Activated naive CD8-positive, alpha-beta T cell treated with anti-CD3 and anti-CD28 coated beads, Interleukin-2, amount 10 ng/mL, durations not matched to agents 7 days and 5 days (primary cell): ENCODE measurements at places on chromosomes 16 and 17. TPM values are rescaled to one million over a fixed set of nuclear protein-coding genes. Genes with fewer than 3 reads are reported as not detected.
A peak's percentile ranks its signal among the peaks of the same experiment; 100 is the strongest.

DNA sequence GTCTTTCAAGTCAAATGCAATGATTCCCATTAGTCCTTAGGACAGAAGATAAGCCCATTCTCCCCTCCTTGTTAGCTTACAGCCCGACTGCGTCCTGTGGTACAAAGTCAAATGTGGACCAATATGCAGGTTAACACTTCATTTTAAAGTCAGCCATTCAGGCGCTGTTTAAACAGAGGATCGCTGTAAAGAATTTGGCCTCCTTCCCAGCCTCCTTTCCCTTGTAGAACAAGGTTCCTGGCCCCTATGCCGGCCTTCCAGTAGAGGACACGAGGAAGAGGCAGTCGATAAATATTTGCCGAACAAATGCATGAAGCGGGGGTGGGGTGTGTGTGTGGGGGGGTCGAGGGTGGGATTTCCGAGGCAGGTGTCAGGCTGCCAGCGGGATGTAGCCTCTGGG lies 4.3 kb downstream of the SDK2 start:
- no peak for DNase-seq

GRCh38 chr17:29608986-29609385 lies 13.7 kb downstream of the CORO6 start:
- DNase-seq: no peak

GRCh38 chr17:72056727-72057290 lies 64.0 kb upstream of the SOX9 start:
- DNase-seq: no peak

DNA sequence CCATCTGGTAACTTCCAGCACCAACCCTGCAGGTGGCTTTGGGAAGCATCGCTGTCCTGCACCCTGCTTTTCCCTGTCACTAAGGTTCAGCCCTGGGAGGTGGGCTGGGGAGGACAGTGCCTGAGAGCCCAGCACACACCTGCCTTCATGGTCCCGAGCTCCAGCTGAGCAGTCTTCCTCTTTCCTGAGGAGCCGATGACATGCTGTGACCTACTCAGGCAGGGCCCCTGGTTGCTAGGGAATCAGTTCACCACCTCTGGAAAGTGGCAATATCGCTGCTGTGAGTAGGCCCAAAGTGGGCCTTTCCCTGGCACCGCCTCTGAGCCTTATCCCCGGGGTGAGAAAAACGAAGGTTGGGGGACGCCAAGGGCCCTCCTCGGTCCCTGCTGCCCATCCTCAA lies 17.9 kb downstream of the ST3GAL2 start:
- no peak for DNase-seq

DNA sequence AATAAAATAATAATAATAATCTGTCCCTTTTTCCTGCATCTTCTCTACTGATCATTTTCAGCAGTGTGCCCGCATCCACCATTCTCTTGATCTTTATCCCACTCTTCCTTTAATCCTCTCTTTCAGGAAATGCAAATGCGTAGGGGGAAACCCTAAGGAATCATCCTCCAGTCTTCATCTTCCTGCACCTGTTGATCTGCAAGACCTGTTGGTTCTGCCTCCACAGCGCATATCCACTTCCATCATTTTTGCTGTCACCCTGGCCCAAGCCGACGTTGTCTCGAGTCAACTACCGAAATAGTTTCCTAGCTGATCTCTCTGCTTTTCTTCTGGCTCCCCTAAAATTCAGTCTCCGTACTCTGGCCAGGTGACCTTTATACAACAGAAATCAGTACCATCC lies 24.5 kb downstream of the ADORA2B start:
- DNase-seq: no peak

Gene ERCC4
- total RNA-seq: 12.6 TPM

DNA sequence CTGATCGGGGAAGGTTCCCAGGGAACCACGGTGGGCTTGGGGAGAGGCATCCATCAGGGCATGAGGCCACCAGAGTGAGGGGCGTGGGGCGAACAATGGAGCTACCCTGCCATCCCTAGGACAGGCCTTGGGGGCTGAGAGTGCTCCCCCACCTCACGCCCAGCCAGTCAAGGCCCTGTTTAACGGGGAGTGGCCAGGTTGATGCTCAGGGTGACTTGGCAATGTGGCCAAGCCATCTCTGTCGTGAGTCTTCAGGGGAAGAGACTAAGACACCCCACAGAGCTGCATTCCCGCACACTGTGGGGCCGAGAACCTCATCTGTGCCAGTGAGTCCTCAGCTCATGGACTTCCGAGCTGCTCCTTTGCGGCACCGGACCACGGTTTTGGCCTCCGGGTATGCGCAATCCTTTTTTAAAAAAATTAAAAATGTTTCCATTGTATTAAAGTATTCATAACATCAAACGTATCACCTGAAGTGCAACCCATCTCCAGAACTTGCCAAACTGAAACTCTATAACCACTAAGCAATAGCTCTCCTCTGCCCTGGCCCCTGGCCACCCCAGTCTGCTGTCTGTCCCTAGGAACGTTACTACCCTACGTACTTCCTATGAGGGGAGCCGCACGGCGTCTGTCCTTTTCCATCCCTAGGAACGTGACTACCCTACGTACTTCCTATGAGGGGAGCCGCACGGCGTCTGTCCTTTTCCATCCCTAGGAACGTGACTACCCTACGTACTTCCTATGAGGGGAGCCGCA lies 71.8 kb upstream of the DOC2B start:
- peak; percentile 14 for DNase-seq
